ENCODE measurements at places on chromosomes 7 and 10.
A peak's percentile ranks its signal among the peaks of the same experiment; 100 is the strongest.

DNA sequence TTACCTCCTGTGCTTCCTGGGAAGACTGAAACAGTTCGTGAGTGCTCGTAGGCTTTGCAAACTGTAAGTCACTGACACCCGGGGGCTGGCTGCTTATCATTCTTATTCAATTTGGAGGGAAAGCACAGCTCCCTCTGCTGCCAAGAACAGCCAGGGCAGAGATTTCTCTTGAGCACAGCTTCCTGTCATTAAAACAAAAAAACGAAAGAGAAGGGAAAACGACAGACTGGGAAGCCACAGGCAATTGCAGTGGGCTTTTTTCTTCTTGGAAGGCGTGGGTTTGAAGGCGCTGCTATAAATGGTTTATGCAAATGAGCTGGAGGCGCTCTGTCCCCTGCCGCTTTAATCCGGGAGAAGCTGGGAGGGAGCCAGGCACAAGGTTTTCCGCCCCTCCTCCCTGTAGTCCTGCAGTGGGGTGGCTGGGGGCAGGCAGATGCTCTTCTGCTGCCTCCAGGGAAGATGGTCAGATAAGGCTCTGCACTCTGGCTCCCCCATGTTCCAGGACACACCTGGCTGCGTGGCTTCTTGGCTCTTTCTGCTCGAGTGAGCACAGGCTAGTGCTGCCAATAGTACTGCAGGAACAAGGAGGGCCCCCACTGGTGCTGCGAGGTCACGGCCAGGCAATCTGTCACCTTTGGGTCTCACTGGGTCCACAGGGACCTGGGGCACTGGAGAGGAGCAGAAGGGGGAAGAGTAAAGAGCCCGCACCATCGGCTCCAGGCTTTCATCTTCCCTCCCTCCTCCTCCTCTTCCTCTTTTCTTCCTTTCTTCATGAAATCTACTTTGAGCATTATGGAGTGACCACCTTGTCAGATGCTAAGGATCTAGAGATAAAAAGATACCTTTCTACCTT lies 49.5 kb downstream of the NEURL1 start:
- DNase-seq: no peak

DNA sequence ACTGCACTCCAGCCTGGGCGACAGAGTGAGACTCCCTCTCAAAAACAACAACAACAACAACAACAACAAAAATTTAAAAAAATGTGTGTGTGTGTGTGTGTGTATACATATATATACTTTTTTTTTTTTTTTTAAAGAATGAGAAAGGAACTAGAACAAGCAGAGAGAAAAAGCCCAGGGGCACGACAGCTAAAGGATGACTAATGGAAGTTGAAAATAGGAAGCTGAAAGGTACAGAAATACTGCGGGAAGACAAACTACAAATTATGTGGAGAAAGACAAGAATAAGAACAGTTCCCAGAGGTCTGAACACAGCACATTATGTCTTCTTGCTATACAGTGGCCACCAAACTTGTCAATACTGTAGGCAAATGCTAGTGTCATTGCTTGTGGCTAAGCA lies 141.9 kb upstream of the PRSS1 start:
- no peak for DNase-seq

DNA sequence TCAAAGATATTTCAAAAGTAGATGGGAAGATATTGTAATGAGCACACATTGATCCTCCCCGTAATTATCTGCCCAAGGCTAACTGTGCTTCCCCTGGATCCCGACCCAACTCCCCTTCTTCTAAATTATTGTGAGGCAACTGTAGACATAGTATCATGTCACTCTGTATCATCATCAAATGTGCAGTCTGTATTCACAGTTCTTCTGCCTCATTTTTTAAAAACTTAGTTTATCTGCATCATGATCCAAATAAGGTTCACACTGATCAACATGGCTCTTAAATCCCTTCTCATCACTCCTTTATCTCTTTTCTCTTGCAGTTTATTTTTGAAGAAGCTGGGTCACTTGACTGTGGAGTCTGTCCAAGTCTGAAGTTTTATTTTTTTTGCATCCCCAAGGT lies 27.5 kb downstream of the CDCA7L start:
- DNase-seq: no peak

- DNase-seq: no peak
Observed at GRCh38 chr10:116132780-116133399, 140.1 kb downstream of the GFRA1 start.

DNA sequence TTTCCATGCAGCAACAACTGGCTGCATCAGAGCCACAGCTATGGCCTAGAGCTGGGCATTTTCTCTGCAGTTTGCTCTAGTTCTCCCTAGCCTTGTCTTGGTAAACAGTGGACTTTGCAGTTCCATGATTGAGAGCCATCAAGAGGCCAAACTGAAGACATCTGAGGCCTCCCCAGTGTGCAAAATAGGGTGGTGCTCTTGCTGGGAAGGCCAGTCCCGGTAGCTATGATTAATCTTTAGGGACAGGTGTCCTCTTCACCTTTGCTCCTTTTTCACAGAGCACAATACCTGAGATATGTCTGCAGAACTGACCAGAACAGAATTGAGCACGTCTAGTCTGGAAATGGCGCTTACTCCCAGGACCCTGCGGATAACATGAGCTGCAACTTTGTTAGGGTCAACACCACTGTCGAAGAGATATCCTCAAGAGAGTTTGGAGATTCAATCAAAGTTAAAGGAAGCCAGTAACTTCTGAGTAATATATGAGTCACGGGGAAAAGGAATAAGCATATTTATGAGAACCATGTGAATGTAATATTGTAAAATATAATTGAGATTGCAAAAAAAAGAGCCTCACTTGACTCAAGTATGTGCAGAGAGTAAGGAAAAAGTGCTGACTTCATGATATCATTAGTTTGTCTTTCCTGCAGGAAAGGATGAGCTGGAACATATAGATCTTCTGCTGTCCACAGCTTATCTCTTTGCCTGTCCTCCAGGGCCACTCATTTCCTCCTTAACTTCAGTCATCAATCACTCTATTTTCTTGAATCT lies 76.7 kb downstream of the ANK3 start:
- DNase-seq: no peak

GRCh38 chr10:20492447-20492846 lies 404.7 kb downstream of the NEBL start:
- DNase-seq: no peak

- peak; percentile 35 for DNase-seq
Observed at GRCh38 chr7:112452102-112452888, 2.0 kb downstream of the IFRD1 start.

GRCh38 chr7:130096243-130096827 lies 26.0 kb downstream of the KLHDC10 start:
- no peak for DNase-seq

DNA sequence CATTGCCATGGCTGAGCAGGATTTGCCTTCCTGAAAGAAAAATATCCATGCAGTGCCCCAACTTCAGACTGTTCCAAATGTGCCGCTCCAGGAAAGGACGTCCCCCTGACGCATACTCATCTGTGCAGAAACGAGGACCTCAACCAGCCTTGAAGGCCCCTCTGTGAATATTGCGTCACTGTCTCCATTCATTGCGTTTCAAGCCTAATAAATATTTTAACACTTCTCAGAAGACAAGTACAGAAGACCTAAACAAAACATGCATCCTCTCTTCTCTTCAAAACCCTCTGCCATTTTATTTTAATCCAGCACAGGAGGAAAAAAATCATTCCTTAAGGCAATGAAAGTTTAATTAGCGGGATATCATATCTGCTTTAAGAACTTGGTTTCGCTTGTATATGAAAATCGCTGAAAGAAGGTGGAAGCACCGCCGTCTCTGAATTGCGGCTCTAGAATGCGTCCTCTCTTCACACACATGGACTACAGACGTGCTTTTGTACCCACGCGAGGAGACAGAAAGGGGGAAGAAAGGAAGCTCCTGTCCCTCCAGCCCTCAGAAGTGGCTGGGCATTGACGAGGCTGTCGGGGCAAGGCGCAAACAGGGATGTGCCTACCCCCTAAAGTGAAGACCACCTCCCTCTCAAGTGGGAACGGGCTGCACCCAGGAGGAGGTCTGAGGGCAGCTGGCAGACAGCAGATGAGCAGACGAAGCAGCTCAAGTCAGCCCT lies 36.8 kb downstream of the RGS10 start:
- DNase-seq: no peak

DNA sequence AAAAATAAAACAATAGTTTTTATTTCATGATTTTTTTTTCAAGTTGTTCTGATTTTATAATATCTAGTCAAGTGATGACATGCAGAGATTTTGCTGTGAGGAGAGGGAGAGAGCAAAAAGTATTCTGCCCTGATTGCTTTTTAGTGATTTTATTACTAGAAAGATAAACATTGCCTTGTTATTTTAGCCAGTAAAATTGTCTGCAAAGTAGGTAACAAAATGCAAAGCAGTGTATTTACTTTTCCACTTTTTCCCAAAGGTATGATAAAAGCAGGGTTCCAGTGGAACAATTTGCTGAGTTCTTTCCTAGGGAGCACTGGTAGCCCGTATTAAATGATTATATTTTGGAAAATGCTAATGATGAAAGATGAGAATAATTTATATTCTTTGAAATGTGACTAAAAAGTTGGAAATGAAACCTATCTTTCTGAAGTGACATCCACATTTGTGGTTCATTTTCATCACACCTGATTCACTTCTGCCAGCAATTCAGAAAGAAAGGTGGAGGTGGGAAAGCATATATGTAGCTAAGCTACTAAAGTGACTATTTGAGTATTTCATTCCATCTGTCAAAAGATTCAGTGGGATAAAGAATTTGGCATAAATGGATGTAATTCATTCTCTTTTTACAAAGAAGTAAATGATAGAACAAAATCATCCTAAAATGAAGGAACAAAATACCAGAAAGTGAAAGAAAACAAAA lies 300.3 kb downstream of the ADK start:
- no peak for DNase-seq

GRCh38 chr10:124005991-124006392 lies 87.4 kb downstream of the CHST15 start:
- no peak for DNase-seq

DNA sequence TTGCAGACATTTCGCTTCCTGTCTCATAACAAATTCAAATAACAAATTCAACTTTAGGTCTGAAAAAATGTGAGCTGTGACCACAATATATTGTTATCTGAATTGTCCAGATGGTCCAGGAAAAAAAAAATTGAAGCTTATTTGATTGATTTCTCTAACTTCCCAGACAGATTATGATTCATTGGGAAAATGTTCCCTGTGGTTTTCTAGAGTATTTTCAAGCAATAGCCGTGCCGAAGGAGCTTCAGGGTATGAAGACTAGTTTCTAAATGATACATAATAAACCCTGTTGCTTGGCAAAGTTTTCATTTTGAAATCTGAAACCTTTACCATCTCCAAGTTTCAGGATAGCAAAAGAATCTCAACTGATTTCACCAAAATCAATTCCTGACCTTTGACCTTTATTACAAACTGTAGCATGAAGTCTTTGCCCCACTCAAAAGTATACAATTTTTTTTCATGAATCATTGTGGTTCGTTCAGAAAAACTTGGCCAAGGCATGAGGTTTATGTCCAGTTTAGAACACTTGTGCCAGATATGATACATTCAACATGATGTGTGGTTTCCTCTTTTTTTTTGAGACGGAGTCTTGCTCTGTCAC lies 109.9 kb downstream of the JCAD start:
- DNase-seq: no peak

DNA sequence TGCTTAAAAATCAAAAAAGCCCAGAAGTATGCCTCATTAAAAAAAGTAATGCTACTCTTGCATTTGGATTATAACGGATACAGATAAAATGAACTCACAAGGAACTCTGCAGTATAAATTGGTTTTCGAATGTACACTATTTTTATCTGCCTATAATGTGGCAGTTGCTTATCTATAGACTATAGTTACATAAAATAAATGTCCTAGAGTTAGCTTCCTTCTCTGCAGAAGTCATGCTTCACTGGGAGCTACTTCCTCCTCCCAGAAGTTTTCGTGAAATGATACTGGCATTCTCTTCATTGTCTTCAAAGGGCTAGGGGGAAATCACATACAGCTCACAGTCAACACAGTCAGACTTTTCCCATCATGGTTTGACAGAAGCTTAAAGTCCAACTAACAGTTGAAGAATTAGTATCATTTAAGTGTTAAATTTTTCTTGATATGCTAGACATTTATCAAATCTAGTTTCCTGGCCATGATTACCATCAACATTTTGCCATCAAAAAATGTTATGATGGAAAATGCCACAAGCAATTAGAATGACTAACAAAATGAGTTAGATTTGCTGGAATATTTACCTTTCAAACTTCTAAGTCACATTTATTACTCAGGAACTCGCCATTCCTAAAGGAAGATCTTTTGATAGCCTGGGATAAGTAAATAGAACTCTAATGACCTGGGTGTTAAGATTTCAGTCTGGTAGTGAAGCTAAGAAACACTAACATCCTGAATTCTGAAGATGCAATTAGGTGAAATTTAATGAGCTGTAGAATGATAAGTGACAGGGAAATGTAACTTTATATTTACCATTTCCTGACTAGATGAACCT lies 87.3 kb upstream of the TRIL start:
- DNase-seq: no peak

- DNase-seq: no peak
Observed at GRCh38 chr7:1917221-1918062, 247.4 kb downstream of the ELFN1 start.

DNA sequence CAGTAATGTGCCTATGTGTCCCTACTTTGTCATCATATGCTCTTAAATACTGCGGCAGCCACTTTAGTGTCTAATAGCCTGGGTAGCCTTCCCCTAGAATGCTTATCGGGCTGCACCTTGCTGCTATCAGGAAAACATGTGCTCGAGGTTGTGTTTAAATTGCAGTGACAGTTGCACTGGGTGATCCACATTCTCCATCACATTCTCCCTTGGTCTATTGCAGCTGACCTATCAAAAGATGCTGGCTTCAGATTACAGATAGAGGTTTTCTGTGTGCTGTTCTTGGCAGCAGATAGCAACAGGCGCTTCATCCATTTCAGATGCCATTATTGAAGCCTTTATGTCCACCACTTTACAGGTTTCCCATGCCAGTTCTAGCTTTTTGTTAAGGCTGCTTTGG lies 130.1 kb upstream of the MDFIC start:
- no peak for DNase-seq

GRCh38 chr10:101027106-101027720 lies 3.7 kb downstream of the PDZD7 start:
- no peak for DNase-seq

- peak; percentile 67 for DNase-seq
Observed at GRCh38 chr7:74453322-74454011, at the start of gene GTF2IRD1. GTF2IRD1 (plus strand) TSS chr7:74453906; CDS start chr7:74508081, 54,175 bp downstream.

- DNase-seq: no peak
Observed at GRCh38 chr10:132488231-132488821, 49.3 kb upstream of the INPP5A start.

- no peak for DNase-seq
Observed at GRCh38 chr7:21616796-21617436, 74.1 kb downstream of the DNAH11 start.

DNA sequence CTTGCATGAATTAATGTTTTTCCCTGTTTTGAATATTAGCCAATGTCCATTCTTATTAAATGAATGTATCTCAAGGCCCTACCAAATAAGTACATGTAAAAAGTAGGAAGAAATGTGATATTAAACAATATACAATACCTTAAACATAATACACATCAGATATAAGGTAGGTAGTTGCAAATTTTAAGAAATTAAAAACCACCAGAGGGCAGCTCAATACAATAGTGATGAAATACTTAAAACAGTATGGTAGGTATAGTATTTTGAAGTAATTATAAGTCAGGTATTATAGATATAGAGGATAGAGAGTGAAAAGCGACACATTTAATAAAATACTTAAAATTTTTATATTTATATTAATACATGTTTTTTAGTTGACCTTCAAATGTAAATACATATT lies 43.6 kb upstream of the CDK14 start:
- DNase-seq: no peak

GRCh38 chr7:54390565-54390964 lies 151.6 kb upstream of the VSTM2A start:
- no peak for DNase-seq

GRCh38 chr10:131109291-131109690 lies 202.2 kb downstream of the TCERG1L start:
- DNase-seq: no peak

Data from pancreas (tissue), 10 donors.